GM23248 (cell line): ENCODE measurements at places on chromosomes 1 and 21. TPM values are rescaled to one million over a fixed set of nuclear protein-coding genes. Genes with fewer than 3 reads are reported as not detected.

Gene KRTAP19-2
- total RNA-seq, result not detected in 2 replicates

GRCh38 chr21:14814991-14815390, 249.8 kb downstream of the NRIP1 start:
- no peaks in the 10 kb centered on the region for H3K36me3 ChIP-seq
- H3K27me3 ChIP-seq, result no peaks in the 10 kb centered on the region
- no peaks in the 10 kb centered on the region for H3K4me1 ChIP-seq
- no peak overlapping the region for H3K4me3 ChIP-seq
- no peak overlapping the region for H3K27ac ChIP-seq
- peak; percentile 31 for DNase-seq

GRCh38 chr1:1245178-1245816, 1.2 kb downstream of the C1QTNF12 start:
- H3K27me3 ChIP-seq, result no peaks in the 10 kb centered on the region
- H3K36me3 ChIP-seq, result no peaks in the 10 kb centered on the region
- no peak overlapping the region for H3K4me3 ChIP-seq
- peak; percentile 15 for DNase-seq
- H3K27ac ChIP-seq, result no peak overlapping the region

DNA sequence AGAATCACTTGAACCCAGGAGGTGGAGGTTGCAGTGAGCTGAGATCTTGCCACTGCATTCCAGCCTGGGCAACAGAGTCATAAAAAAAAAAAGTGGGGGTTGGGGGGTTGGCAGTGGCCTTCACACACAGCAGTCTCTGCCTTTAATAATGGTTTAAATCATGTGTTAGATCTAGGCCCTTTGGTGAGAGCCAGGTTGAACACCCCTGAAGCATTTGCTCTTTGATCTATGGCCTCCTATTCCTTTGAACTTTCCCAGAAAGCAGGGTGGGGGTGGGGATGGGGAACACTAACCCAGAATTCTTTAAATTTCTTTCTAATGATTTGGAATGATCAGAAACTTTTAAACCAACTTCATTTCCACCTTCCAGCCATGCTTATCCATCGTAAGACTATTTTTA, 313.0 kb downstream of the KIF26B start:
- no peak overlapping the region for H3K4me3 ChIP-seq
- no peaks in the 10 kb centered on the region for H3K27me3 ChIP-seq
- no peaks in the 10 kb centered on the region for H3K36me3 ChIP-seq
- no peak for DNase-seq

GRCh38 chr1:148166558-148167492, 14.7 kb upstream of the NBPF11 start:
- no peaks in the 10 kb centered on the region for H3K36me3 ChIP-seq
- H3K4me1 ChIP-seq, result no peaks in the 10 kb centered on the region
- H3K27ac ChIP-seq, result no peak overlapping the region
